Activated B cell treated with CpG ODN at 0.5 μM for 24 hours (primary cell): ENCODE measurements at places on chromosomes 1 and 21.

- DNase-seq: no peak
These were observed 1.6 kb downstream of the SOX13 start for GRCh38 chr1:204074274-204075138.

- no peak for DNase-seq
These were observed 16.8 kb downstream of the LGR6 start for GRCh38 chr1:202210385-202210784.

GRCh38 chr1:180144659-180145357 lies 9.9 kb upstream of the QSOX1 start:
- no peak for DNase-seq

DNA sequence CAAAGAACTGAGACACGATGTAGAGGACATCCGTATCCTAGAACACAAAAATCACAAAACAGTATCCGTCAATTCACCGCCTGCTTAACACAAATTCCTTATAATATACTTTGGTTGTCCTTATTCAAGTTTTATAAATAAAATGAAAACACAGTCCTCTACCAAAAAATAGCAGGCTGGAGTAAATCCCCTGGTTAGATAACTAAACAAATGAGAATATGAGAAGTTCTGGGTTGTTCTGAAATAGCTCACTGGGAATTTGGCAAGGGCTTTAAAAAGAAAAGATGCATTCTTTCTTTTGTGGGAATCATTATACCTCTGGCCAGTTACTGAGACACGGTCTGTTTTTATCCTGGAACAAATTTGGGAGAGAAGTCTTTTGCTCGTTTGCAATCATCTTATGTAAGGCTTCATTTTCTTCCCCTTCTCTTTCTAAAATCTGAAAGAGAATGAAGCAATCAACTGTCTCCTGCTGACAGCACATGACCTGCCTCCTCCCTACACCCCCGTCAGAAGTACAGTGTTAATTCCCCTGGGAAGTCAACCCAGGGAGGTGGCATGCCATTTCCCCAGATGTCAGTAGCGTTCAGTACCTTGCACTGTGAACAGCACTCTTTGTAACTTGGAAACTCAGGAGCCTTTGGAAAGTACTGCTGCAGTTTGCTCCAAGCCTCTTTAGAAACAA lies 37.1 kb upstream of the RAP1GAP start:
- peak; percentile 15 for DNase-seq

DNA sequence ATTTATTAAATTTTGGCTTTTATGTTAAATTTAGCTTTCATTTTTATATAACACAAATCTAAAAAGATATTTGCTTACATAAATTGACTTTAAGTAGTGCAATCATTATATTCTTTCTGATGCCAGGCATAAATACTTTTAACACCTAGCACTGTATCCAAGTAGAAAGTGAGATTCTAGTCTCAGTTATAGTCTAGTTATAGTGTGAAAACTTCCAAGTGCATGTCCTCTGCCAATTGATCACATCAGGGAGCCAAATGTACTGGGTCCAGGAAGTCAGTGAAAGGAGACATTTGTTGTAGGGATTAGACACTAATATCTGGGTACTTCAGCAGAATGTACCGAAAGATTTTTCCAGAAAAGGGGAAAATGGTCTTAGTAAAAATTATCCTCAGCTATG lies 290.7 kb upstream of the ZRANB2 start:
- DNase-seq: no peak

DNA sequence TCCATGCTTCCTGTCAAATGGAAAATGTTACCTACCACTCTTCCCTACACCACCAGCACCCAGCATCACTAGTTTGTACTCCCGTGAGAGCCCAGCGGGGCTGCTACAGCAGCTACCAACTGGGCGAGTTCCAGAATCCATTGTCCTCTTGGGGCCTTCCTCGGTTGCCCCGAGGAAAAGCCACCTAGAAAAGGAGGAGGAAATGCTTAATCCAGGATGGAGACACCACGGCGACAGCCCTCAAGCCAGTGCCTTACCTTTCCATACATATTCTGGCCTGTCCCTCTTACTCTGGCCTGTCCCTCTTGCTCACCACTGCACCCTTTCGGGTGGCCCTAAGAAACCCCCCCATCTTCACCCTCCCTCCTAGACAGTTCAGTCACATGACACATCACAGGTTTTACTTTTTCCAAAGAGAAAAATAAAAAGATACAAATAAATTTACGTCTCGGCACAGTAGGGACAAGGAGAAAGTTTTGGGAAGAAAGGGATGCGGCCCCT lies 478 bp downstream of the RIT1 start:
- DNase-seq: no peak

DNA sequence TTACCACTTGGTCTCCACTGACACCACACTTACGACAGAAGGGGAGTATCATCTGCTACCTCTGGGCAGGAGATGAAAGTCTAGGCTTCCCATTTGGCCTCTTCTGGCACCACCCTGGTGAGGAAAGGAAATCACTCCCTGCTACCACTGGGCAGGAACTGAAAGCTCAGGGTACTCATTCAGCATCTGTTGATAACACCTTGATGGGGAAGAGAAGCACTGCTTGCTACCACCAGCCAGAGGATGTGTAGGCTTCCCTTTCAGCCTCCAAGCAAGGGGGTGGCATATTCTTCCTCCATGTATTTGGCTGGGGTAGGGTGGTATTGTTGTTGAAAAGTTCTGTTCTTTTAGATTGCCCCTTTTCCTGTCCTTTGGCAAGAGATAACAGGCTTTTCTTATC lies 115.0 kb downstream of the ACBD6 start:
- DNase-seq: no peak

DNA sequence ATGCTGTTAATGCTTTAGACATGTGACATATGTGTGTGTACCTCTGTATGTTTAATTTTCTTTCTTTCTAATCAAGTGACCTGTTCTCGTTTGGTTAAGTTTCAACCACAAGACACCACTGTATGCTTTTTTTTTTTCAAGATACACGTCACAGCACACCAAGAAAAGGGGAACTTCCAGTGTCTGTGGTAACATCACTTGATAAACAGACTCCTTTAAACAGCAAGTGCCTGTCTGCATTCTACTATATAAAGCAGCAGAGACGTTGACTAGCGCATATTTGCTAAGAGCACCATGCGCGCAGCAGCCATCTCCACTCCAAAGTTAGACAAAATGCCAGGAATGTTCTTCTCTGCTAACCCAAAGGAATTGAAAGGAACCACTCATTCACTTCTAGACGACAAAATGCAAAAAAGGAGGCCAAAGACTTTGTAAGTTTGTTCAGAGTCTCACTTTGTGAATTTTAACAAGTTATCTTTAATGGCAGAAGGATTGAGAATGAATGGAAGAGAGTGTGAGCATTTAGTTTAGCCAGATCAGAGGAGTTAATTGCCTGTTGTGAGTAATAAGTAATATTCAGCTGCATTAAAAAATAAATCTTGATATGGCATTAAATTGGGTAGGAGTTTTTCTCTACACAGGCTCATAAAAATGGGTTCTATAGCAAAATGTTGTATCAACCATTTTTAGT lies at the start of gene RGS1:
RGS1 (plus strand) TSS at position 275 of the 691 bp plus-strand sequence; CDS start at position 295, 20 bp downstream.
- DNase-seq: peak; percentile 56

GRCh38 chr1:4375812-4376211 lies 278.6 kb upstream of the AJAP1 start:
- no peak for DNase-seq

- DNase-seq: no peak
These were observed 1.5 kb downstream of the XPR1 start for GRCh38 chr1:180633057-180634056.

GRCh38 chr21:32803651-32804050 lies 32.1 kb upstream of the PAXBP1 start:
- no peak for DNase-seq

GRCh38 chr21:32572574-32573420 lies 12.5 kb downstream of the TCP10L start:
- DNase-seq: no peak

DNA sequence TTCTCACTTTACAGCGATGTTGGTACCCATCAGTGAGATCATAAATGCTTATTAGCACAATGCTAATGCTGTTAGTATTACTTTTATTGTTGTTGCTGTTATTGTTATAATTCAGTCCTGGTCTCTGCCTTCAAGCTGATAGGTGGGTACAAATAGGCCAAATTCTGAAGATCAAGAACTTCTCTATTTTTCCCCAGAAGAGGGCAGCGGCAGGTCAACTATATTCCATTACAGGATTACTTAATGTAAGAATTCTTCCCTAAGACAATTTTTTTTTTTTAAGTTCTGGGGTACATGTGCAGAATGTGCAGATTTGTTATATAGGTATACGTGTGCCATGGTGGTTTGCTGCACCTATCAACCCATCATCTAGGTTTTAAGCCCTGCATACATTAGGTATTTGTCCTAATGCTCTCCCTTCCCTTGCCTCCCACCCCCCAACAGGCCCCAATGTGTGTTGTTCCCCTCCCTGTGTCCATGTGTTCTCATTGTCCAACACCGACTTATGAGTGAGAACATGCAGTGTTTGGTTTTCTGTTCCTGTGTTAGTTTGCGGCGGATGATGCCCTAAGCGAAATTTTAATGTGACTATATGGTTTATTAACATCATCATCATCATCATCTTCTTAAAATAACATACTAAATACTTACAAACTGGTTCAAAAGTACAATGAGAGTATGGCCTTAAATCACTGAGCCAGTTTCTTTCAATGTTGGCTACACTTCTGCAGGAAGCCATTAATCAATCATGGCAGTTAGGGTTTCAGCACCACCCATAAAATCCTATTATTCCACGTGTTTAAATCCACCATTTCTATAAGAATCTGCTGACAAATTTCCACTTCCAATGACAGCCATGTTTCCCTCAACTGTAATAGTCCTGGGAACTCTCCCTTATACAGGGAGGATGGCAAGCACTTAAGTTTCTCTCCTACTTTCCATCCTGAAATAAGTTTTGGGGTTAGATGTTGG lies 19.2 kb downstream of the SLC19A2 start:
- no peak for DNase-seq

GRCh38 chr1:225880222-225880588 lies 2.0 kb downstream of the TMEM63A start:
- DNase-seq: no peak

- peak; percentile 47 for DNase-seq
These were observed 10.4 kb upstream of the GALE start for GRCh38 chr1:23810818-23811540.

DNA sequence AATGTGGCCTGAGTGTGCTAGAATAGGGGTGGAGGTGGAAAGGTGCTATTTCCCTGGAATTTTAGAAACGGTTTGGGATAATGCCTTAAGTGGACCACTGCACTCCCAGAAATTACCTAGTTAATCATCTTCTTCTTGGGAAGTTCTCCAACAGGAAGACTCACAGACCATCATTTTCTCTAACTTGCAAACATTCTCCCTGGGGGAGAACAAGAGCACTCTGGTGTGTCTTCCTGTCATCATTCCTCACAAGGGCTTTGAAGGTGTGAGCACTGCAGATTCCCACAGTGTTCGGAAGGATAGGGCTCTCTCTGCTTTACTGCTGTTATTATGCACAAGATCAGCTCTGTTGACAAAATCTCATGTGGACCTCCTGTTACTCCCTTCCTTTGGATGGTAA lies 54.9 kb upstream of the TSPAN2 start:
- no peak for DNase-seq

GRCh38 chr1:32746130-32746529 lies 43.6 kb upstream of the SYNC start:
- no peak for DNase-seq

GRCh38 chr1:64936956-64937355 lies 29.4 kb downstream of the JAK1 start:
- no peak for DNase-seq

DNA sequence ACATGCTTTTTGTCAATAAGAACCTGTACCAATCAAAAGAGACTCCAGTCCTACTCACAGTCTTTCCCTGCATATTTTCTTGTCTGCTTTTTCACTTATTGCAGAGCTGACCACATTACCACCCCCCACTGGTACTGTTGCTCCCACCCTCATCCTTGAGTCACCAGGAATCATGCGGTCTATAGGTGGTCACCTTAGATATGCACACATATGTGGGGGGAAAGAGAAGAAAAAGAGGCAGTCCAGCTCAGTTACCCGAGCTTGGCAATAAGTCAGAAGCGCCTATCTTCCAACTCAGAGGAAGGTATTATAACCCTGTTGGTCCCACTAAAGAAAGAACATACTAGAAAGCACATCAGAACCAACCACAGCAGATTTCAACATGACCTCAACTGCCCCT lies 119.2 kb downstream of the SMYD2 start:
- no peak for DNase-seq

DNA sequence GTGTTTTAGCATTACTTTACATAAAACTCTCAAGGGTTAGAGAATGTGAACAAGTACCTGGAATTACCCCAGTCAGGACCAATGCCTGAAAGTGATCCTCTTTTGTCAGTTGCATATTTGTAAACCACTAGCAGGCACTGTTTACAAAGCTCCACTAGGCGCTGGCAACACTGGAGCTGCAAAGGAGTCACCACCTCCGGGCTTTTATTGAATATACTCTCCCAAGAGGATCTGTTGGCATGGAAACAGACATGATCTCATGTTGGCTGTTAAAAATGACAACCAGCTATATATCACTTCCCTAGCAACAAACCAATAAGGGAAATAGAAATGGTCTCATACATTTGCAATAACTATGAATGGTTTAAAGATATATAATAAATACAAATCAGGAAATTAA lies 116.0 kb downstream of the TTLL7 start:
- no peak for DNase-seq

GRCh38 chr1:14970115-14970798 lies 183.3 kb upstream of the TMEM51 start:
- DNase-seq: no peak

DNA sequence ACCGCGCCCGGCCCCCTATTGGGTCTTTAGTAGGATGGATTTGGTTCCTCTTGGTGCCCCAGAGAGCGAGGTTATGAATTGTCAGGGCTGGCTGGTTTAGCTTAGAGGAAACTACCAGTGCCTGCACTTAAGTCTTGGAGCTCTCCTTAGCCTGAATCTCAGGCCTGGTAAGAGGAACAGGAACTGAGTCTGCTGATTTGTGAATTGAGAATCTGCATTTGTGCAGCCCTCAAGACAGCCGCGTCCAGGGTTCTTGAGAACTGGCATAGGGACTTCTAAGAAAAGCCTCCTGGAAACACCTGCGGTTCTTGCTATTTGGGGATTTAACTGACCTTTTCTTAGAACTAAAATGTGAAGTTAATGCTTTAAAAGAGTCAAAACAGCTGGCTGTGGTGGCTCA lies 1.7 kb downstream of the NECAP2 start:
- no peak for DNase-seq

- no peak for DNase-seq
These were observed 673 bp downstream of the PIK3C2B start for GRCh38 chr1:204493984-204494280.

DNA sequence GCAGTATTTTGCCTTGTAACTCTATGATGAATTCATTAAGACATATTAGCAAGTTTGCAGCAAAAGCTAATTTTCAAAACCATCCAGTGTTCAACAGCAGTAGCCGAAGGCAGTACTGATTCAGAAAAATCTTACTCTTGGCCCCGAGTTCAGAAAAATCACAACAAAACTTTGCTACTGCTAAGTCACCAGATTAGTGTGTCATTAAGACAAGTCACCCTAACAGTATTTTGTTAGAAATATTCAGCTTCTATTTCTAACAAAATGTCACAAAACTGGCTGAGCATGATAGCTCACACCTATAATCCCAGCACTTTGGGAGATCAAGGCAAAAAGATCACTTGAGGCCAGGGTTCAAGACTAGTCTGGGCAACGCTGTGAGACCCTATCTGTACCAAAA lies 8.2 kb downstream of the GTF2B start:
- no peak for DNase-seq
